ENCODE measurements at places on chromosomes 12 and 14.

- no peak for DNase-seq
Observed at GRCh38 chr12:112852810-112853209, 54.0 kb upstream of the OAS1 start.

GRCh38 chr14:51993285-51993920 is 4.1 kb downstream of the RTRAF start:
- no peak for DNase-seq

GRCh38 chr14:98919434-98919833 is 352.6 kb downstream of the BCL11B start:
- no peak for DNase-seq

DNA sequence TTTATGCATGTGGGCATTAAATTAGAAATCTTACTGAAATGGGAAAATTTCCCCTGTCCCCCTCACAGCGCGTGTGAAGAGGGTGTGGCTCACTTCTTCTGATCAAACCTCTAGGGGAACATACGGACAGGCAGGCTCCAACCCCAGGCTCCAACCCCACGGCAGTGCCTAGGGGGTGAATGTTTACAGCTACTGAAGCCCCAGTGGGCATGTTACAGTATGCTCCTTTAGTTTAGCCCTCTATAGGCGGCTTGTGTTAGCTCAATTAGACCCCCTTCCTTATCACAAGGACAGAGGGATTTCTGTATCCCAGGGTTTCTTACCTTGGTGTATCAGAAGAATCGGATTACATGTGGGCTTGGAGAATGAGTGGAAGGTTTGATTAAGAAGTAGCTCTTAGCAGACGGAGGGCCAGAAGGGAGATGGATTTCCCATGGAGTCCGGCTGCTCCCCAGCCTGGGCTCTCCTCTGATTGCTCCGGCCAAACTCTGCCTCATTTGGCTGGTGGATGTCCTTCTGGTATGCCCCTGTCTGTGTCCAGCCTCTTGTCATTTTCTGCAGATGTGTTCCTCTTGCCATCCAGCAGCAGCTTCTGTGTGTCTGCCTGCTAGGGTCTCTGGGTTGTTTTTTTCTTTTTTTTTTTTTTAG is 223.7 kb downstream of the TMTC2 start:
- no peak for DNase-seq

DNA sequence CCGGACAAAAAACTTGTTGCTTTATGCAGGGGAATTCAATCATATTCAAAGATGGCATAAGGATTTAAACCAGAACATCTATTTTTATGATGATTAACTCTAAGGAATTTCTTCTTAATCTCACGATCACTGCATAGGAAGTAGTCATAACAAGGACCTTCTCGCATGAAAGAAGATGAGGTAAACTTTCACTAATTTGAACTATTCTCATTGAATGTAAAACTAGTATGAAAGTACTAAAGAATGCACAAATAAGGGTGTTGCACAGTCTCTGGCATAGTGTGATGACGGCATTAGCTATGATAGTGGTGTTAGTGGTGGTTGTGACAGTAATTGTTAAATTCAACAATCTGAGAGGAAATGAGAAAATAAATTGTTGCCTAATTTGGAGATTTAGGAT is 280.0 kb downstream of the SLC6A15 start:
- DNase-seq = no peak

DNA sequence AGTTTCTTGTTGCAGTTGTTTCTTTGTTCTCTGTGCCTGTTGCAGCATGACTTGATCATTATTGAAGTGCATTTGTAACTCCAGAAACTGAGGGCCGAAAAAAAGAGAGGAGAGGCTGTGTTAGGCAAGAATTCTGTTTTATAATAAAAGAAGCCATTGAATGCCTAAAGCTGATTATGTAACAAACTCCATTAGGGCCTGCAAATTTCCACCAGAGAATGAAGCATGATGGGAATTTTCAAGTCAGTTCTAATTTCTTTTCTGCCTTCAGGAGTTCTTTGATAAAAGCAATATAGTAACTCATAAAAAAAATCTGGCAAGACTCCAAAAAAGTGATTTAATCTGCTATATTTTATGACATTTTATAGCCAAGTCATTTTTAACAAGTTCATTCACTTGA is 156.7 kb upstream of the RASSF8 start:
- no peak for DNase-seq

DNA sequence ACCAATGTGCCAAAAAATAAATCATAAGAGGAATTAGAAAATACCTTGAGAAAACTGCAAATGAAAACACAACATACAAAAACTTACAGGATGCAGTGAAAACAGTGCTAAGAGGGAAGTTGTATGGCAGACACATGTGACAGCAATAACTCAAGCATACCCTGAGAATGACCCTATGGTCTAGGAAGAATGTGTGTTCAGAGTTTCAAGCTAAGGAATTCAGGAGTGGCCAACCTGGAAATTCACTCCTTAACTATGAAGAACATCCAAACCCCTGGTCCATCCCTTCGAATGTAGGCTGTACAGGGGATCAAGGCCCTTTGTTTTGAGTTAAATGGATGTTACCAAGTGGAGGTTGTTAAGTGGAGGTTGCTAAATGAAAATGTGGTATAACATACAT is 16.7 kb upstream of the TTC9 start:
- DNase-seq = no peak

DNA sequence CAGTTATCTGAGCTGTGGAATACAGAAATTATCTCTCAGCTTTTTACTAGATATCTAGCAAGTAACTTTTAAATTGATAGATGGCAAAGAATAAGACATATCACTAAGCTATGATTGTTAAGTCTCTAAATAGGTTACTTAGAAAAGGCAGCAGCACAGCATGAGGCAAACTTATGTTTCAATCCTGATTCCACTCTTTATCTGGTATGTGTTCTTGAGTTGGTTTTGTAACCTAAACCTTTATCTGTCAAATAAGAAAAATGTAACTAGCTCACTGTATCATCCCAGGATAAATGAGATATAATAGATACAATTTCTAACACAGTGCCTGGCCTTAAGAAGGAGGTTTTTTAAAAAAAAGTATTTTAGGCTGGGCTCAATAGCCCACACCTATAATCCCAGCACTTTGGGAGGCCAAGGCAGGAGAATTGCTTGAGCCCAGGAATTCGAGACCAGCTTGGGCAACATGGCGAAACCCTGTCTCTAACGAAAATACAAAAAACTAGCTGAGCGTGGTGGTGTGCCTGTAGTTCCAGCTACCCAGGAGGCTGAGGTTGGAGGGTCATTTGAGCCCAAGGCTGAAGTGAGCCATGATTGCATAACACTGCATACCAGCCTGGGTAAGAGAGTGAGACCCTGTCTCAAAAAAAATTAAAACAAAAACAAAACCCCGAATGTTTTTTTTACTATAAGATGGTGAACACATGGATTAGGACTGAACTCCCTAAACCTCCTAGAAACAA is 56.8 kb downstream of the HEATR5A start:
- DNase-seq = no peak

- DNase-seq = no peak
Observed at GRCh38 chr12:30858471-30858870, 68.1 kb upstream of the TSPAN11 start.

- no peak for DNase-seq
Observed at GRCh38 chr14:22699801-22700564, 55.8 kb upstream of the OR6J1 start.

GRCh38 chr12:94712815-94713515 is 62.6 kb upstream of the TMCC3 start:
- DNase-seq = no peak

GRCh38 chr12:11786638-11787365 is 137.3 kb downstream of the ETV6 start:
- DNase-seq = no peak

- DNase-seq = no peak
Observed at GRCh38 chr12:130286741-130287440, 50.8 kb upstream of the PIWIL1 start.

DNA sequence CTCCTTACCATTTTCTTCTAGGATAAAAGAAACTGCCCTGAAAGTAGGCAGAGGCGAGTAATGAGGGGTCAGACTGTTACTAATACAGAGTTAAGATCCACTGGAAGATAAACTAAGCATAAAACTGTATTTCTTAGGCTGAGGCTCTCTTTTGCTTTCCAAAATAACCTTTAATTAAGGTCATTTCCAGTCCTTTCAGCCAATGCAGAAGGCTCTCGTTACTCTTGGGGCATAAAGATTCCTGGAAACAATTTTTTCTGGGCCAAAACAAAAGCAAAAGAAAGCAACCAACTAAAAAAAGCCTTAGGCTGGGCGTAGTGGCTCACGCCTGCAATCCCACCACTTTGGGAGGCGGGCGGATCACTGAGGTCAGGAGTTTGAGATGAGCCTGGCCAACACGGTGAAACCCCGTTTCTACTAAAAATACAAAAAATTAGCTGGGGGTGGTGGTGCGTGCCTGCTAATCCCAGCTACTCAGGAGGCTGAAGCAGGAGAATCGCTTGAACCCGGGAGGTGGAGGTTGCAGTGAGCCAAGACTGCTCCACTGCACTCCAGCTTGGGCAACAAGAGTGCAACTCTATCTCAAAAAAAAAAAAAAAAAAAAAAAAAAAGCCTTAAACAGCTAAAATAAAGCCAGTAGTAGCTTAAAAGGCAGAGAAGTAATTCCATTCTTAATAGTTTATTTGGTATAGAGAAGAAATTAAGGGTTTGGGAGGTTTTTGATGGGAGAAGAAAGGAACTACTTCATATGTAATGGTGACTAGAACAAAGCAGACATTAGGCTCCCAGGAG is 68.9 kb upstream of the STAC3 start:
- no peak for DNase-seq

DNA sequence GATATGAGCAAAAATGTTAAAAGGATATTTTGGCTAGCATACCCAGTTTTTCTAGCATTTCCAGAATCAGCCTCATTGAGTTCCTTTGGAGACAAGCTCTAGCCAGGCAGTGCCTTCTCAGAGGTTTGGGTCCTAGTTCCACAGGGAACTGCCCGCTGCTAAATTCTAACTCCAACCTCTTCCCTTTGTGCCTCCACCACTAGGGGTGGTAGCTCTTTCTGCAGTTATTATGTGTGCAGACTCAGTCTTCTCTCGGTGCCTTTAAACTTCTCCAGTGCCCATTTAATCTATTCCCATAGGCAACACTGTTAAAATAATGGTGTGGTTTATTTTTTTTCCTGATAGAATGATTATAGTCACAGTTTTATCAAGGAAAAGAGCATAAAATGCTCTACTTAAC is 21.5 kb upstream of the SLC25A3 start:
- no peak for DNase-seq
